ENCODE measurements at places on chromosomes 1 and 21.

- DNase-seq = no peak
Observed at GRCh38 chr1:53275566-53275965, 37.2 kb upstream of the MAGOH start.

GRCh38 chr1:22350171-22350923 is 101.3 kb upstream of the ZBTB40 start:
- DNase-seq = no peak

DNA sequence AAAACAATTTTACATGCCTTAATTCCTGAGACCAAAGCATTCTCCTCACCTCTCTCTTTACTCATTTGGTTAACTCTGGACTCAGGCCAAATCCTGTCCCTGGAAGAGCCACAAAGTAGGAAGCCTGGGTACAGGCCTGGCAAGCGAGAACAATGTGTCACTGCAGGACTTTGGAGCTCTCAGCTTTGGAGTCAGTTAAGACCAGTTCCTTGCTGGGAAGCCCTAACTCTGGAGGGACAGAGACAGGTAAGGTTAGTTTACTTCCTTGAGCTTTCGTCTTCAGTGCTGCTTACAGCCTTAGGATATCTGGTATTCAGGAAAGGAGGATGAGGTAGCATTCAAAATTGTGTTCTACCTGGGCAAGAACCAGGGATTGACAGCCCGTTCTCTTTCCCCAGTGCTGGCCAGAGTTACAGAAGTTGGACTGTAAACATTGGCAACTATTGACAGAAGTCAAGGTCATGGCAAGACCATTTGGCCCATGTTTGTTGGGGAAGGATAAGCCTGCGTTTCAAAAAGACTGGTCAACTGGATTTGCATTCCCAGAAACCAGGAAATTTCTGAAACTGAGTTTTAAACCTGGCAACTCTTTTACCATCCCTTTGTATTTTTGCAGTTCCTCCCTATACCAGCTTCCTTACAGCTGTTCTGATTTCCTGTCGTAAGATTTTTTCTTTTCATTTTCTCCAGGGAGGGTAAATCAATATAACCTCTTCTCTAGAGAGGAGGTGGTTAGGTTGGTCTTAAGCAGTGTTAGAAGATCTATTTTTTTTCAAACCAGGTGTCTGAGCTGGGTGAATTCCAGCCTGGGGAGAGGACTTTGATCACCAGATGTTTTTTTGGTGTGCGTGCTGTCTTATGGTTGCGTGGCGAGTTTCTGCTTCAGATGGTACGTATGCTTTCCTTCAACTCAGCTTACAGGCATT is at the start of gene C4BPB:
Gene C4BPB (plus strand): TSS at position 160 of the 926 bp plus-strand sequence. CDS start 672 bp downstream, at position 832.
- no peak for DNase-seq

DNA sequence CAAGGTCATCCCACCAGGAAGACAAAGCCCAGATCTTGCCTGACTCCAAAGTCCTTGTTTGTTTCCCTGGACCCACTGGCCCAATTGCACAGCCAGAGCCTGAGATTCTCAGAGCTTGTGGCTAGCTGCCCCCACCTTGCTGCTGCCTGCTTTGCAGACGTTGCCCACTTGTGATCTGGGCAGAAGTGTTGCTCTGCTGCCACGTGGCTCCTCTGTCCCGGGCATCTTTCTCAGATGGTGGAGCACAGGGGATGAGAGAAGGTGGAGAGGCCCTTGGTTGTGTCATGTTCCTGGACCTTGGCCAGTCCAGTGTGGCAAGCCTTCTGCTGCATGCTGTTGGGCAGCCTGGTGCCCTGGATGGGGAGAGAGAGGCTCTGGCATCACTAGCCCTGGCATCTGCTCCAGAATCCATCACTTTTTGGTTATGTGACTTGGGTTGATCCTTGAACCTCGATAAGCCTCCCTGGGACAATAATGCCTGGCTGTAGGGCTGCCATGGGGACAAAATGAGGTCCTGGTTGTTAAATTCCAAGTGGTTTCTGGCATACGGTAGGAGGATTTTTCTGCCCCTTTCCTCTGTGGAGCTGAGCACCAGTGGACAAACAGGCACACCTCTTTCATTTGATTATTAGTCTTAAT is 1.5 kb upstream of the NR0B2 start:
- DNase-seq = no peak

DNA sequence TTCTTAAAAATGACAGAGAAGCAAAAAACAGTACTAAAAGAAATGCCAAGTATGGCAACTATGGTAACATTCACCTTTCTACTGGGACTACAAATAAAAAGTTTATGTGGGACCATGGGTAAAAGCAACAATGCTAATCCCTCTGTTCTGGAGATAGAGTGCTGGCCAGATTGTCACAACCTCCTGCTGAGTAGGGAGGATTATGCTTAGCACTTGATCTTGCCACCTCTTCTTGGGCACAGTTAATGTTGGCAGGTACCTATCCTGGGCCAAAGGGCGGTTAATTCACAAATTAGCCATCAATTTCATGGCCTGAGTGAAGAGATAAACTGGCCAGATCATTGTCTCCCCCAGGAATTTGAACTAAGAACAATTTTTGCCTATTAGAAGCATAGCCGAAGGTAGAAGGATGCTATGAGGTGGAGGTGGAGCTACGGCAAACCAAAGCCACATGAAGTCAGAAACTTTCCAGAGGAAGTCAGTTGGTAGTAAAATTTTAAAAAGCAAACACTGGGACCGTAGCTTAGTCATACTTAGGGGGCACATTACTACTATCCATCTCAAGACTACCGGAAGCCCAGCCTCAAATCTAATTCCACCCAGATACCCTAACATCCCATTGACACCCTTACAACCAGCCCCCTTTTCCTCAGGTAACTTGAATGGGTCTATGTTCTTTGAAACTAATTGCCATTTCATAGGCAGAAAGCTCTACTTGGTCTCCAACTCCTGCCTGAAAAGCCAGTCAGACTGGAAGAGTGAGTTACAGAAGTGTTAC is 2.7 kb downstream of the SCYL3 start:
- no peak for DNase-seq

GRCh38 chr1:210291786-210292230 is 36.9 kb upstream of the HHAT start:
- no peak for DNase-seq

GRCh38 chr1:159970932-159971342 is 16.9 kb upstream of the SLAMF9 start:
- DNase-seq = no peak

GRCh38 chr1:182446033-182446669 is 3.8 kb upstream of the RGSL1 start:
- peak; percentile 80 for DNase-seq

DNA sequence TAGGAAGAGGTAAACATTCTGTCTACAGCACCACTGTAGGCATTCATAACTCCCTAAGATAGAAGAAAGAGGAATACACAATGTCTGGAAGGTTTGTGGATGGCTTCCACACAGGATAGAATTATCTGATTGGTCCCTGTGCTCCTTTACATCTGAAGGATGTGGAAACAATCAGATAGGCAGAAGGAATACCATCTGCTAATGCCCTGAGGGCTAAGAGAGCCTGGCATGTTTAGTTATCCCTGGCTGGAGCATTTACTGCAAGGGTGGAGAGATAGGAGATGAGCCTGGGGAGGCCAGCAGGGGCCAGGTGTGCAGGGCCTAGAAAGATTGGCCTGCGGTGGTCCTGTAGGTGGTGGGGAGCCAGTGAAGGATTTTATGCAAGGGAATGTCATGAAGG is 8.6 kb upstream of the ACBD3 start:
- DNase-seq = no peak

GRCh38 chr1:214448536-214448935 is 102.9 kb downstream of the PTPN14 start:
- no peak for DNase-seq

DNA sequence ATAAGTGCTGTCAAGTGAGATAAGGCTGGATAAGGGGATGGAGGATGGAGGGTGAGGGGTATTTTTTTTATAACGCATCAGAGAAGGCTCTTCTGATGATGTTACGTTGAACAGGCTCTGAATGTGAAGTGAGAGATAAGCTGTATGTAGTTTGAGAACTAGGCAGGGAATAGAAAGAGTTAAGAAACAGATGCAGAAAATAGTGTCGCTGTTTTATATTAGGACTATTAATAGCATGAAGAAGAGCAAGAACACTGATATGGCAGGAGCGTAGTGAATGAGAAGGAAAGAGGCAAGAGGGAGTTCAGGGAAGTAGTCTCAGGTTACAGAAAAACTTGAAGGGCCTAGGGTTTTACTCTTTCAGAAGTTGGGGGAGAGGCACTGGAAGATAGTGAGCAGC is 59.8 kb downstream of the GPR88 start:
- DNase-seq = no peak

- no peak for DNase-seq
Observed at GRCh38 chr1:109928591-109929111, 18.0 kb downstream of the CSF1 start.

DNA sequence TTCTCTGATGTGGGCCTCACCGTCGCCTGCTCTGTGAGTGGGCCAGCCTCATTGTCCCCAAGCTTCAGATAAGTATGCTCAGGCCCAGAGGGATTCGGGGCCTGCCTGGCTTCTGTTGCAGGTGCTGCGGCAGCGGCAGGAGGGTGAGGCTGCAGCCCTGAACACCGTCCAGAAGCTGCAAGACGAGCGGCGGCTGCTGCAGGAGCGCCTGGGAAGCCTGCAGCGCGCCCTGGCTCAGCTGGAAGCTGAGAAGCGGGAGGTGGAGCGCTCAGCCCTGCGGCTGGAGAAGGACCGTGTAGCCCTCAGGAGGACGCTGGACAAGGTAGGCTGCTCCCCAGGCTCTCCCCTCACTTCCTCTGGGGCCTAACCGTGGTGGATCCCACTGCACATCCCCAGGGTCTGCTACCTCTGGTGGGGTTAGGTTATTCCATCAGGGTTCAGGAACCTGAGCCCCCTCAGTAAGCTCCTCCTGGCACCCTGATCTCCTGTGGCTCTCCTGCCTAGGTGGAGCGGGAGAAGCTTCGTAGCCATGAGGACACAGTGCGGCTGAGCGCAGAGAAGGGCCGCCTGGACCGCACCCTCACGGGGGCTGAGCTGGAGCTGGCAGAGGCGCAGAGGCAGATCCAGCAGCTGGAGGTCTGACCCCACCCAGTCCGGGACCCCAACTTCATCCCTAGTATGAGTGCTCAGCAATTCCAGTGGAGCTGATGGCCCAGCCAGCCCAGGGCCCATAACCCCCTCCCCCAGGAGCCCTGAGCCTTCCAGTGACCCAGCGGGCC is 10.1 kb downstream of the MFAP2 start:
- DNase-seq = no peak

DNA sequence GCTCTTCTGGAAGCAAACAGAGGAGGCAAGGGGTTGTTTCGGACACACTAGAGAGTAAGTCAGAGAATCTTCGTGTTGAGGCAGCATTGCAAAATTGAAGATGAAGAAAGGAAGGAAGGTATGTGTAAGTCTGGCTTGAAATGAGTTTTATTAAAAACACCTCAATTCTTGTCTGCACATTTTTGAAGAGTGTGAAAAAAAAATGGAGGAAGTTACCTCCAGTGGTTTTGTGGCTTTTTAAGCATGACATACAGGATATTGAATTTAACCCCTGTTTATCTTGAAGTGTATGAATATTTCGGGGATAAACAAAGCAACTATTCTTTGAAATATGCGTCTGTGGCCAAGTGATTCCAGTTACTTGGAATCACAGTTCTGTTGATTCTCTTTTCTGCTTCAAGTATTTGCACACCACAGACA is 203.2 kb upstream of the SGIP1 start:
- peak; percentile 61 for DNase-seq

- no peak for DNase-seq
Observed at GRCh38 chr1:62778208-62778607, 5.7 kb upstream of the ATG4C start.

- no peak for DNase-seq
Observed at GRCh38 chr1:106111044-106111443, 945.4 kb upstream of the PRMT6 start.
